Kidney epithelial cell (primary cell): ENCODE measurements at places on chromosomes 7 and 10.

DNA sequence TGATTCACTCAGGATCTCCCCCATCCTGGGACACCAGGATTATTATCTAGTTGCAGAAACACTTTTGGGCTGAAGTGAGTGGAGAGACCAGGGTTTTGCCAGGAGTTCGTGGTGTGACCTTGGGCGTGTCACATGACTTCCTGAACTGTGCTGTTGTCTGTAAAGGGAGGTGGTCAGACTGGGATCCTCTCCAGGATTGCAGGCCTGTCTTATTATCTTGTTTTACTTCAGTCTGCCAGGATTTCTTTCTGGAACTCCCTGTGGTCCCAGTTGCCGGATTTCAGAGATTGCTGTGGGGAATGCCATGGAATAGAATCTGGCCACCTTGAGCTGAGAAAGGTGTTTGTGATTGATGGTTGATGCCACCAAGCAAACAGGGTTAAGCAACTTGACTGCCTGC is 35.8 kb downstream of the CRCP start:
- no peak for DNase-seq

DNA sequence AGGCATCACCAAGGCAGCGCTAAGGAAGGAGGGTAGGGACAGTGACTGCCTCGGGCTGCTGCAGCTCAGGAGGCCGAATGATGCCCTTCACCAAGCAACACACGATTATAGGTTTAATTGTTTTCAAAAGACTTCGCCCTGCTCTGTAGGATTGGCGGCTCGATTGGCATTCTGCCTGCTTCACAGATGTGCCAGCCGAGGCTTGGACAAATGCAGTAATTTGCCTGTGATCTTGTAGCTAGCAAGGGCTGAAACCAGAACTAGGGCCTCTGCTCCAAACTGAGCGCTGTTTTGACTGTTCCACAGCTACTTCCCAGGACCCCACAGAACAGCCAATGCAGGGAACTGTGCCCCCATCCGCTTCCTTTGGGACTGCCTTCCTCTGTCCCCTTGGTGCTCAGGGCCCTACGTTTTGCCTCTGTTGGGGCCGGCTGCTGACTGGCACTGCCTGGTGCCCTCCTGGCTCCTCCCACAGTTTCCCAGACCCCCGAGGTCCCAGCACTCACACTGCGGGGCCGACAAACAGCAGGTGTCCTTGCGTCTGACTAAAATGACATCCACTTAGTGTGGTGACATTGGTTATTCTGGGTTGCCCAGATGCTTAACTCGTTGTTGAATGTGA is 62.6 kb upstream of the EN2 start:
- no peak for DNase-seq

DNA sequence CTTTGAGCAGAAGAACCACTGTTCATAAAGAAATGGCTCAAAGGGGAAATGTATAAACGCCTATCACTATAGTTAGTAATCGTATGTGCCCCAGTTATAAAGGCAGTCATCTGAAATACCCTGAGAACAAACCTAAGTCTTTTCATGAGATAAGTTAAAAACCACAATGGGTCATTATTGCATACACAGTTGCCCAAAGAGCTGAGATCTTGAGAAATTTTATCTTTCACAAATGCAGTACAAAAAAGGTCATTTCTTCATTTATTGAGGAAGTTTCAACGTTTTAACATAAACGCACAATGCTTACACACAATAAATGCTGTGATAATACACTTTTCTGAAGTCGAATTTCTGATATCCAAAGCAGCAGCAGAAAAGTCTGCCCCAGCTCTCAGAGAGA is 114.4 kb downstream of the MICU1 start:
- no peak for DNase-seq

- DNase-seq, result no peak
Measured at GRCh38 chr10:43689618-43689954, 40.9 kb upstream of the ZNF32 start.

- DNase-seq, result peak; percentile 32
Measured at GRCh38 chr7:139297795-139298194, 43.3 kb upstream of the FMC1 start.

GRCh38 chr7:64867863-64868440 is 35.1 kb upstream of the ZNF273 start:
- no peak for DNase-seq

DNA sequence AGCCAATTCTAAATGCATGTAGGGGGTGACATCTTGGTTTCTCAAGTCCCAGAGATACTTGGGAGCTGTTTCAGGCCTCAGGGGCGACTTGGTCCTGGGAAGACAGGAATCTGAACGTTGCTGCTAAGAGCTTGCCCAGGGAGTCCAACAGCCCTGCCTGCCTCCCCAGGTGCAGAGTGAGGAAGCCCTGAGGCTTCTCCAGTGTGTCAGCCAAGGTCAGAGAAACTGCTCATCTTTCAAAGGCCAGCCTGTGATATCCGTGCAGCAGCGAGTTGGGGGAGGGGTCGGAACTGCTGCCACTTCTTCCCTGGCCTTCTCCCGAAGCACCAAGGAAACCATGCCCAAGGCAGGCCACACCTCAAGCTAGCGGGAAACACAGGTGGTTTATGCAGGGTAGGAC is 9.7 kb downstream of the GDF2 start:
- DNase-seq, result no peak

DNA sequence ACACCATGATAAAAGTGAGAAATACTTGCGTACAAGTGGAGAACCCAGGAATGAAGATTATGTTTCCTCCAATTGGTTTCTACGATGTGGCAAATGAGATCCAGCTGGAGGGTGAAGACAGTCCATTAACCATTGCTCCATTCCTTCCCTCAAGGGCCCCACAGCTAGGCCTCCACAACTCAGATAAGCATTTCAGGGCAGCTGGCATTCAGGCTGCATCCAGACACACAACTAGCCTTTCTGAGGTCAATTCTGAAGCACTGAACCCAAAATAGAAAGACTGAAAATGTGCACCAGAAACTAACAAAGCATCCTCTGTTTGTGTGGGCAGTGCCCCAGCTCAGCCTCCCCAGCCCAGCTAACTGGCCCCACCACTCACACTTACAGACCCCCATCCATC is 94.8 kb downstream of the GSAP start:
- DNase-seq, result no peak
